ENCODE measurements at places on chromosomes 12 and 14. TPM values are rescaled to one million over a fixed set of nuclear protein-coding genes. Genes with fewer than 3 reads are reported as not detected.

Gene TMEM120B
- total RNA-seq = 13.2 TPM

- no peak for DNase-seq
These were observed 23.8 kb downstream of the RAB35 start for GRCh38 chr12:120092551-120093335.

Gene PTPRO
- 2.6 TPM for total RNA-seq

- no peak for DNase-seq
These were observed 338.1 kb downstream of the CACNA1C start for GRCh38 chr12:2390850-2391390.

Gene CCDC60
- not detected for total RNA-seq

Gene TSPAN19
- total RNA-seq = not detected

DNA sequence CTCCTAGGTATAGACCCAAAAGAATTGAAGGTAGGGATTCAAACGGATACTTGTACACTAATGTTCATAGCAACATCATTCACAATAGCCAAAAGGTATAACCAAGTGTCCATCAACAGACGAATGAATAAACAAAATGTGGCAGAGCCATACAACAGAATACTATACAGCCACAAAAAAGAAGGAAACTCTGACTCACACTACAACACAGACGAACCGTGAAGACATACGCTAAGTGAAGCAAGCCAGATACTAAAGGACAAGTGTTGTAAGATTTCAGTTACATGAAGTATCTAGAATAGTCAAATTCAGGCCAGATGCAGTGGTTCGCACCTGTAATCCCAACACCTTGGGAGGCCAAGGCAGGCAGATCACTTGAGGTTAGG, 19.1 kb downstream of the CAMKK2 start:
- DNase-seq = no peak

Gene VRTN
- not detected for total RNA-seq

Gene TULP3
- total RNA-seq = 7.8 TPM

DNA sequence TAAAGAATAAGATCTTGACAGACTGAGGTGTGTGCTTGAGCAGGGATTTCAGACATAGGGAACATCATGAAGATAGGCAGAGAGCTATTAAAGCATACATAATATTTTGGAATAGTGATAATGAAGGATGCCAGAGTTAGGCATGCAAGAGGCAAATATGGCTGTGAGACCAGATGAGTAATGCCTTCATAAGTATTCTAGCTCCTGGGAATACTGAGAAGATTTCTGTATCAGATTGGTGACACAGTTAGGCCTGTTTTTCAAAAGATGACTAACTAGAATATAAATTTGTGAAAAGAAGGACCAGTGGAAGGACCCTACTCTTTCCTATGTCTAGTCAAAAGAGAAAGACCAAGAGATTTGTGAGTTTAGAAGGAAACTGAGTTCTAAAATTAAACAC, 108.8 kb downstream of the TXNDC16 start:
- no peak for DNase-seq

GRCh38 chr12:132481771-132482745, 7.9 kb upstream of the FBRSL1 start:
- DNase-seq = no peak

GRCh38 chr12:25558586-25558985, 5.5 kb upstream of the LMNTD1 start:
- no peak for DNase-seq

GRCh38 chr14:69985463-69985862, 106.2 kb downstream of the SMOC1 start:
- no peak for DNase-seq

DNA sequence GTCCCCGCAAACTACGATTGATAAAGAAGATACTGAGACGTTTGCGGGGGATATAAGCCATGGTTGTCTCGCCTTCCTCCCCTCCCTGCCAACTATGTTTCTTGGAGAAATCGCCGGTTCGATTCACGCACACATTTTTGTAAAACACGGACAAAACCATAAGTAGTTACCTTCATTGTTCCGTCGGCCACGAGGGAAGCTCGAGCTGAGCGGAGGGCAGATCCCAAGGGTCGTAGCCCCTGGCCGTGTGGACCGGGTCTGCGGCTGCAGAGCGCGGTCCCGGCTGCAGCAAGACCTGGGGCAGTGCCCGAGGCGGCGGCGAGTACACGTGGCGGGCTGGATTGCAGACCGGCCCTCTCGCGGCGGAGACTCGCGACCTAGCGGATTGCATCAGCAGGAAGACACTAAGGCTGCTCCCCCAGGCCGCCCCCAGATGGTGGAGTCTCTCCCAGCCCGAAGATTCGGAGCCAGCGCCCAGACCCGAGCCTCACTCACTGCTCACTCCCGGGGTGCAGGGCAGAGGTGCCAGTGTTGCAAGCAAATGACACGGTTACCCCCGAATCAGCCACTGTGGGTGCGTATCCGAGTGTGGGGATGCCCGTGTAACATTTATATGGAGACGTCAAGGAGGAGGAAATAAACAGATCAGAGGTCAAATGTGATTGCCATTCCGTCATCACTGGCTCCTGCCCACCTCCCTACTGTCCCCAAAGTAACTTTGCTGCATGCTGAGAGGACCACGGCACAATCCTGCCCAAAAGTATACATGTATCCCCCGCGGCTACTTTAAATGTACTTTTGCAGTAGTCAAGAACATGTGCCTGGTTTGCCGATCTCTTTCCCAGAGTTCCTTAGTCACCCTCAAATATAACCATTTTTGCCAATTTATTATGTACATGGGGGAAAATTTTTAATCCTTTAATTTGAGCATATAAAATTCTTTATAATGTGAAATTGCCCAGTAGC, at the start of gene BCAT1:
BCAT1 (minus strand) TSS at position 345 of the 966 bp plus-strand sequence; CDS start at position 176, 169 bp downstream.
- peak; percentile 87 for DNase-seq

Gene HOXC6
- total RNA-seq = not detected

DNA sequence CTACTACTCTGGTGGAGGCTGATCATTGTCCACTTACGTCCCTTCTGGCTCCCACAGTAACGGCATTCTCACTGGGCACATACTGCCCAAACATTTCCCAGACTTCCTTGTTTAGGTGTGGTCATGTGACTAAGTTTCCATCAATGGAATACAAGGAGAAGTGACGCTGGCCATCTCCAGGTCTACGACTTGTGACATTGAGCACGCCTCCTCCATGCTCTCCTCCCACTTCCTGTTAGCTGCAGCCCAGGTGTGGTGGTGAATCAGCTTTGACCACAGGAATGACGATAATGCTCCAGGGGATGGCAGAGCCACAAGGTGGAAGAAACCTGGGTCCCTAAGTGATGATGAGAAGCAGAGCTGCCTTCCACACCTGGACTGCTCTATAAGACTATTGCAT, 6.0 kb upstream of the SLC24A4 start:
- DNase-seq = no peak

- no peak for DNase-seq
These were observed 457.4 kb downstream of the FOXG1 start for GRCh38 chr14:29223947-29224346.

Gene C12orf54
- not detected for total RNA-seq
